Body of pancreas (tissue), 4 donors: ENCODE measurements at places on chromosomes 5 and 9. TPM values are rescaled to one million over a fixed set of nuclear protein-coding genes. Genes with fewer than 3 reads are reported as not detected.
A peak's percentile ranks its signal among the peaks of the same experiment; 100 is the strongest.

DNA sequence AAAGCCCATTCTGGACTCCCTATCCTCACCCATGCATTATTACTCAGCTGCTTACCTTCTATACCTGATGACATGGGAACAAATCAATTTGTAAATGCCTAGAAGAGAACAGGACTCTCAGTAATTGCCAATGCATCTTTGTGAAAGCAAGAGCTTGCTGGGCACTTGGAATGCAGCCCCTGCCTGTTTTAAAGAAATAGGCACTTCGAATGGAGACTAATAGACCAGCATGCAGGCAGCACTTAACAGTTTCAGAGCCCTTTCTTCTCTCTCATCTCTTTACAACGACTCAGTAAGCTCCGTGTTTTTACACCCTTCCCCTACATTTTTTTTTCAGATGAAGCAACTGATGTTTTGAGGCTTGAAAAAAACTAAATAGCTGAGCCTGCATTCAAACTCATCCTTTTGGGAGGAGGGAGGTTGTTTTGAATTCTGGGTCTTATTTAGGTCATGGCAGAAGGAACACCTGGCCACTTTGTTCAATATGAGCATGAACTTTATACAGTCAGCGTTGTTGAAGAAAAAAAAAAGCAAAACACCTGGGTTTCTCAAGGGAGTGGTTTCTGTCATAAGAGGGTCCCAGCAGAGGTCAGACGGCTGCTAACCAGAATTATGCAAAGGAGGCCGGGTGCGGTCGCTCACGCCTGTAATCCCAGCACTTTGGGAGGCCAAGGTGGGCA, 34.6 kb upstream of the WHRN start:
- H3K36me3 ChIP-seq: no peaks in the 10 kb centered on the region
- H3K27me3 ChIP-seq: no peaks in the 10 kb centered on the region
- H3K4me1 ChIP-seq: no peaks in the 10 kb centered on the region

DNA sequence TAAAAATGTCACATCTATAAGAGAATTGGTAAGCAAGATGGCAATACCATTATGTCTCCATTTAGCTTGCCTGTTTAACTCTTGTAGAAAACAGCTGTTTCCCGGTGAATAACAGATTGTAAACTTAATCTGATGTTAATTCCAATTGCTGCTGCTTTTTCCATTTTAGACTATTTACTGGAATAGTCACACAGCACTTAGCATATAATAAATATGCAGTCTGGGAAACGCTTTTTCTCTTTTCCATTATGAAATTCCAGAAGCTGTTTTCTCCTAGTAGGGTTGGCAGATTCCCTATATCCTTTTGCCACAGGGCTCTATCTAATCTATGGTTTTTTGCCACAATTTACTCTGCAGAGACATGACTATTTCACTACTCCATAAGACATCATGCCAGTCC, 148.0 kb downstream of the CEMIP2 start:
- H3K36me3 ChIP-seq: no peaks in the 10 kb centered on the region
- H3K27ac ChIP-seq: no peak overlapping the region
- H3K4me1 ChIP-seq: no peaks in the 10 kb centered on the region
- DNase-seq: no peak

Gene SH3TC2
- total RNA-seq: 8.6 TPM

GRCh38 chr9:137639303-137640051, 20.7 kb downstream of the EHMT1 start:
- DNase-seq: no peak
- H3K27me3 ChIP-seq: no peaks in the 10 kb centered on the region
- no peaks in the 10 kb centered on the region for H3K36me3 ChIP-seq
- H3K4me3 ChIP-seq: no peak overlapping the region

Gene DMRT3
- total RNA-seq: not detected

Gene SPINK1
- total RNA-seq: 3,901 TPM

- H3K4me3 ChIP-seq: no peak overlapping the region
- H3K27me3 ChIP-seq: no peaks in the 10 kb centered on the region
- no peak for DNase-seq
- H3K36me3 ChIP-seq: no peaks in the 10 kb centered on the region
- peaks cover 15% of the 10 kb centered on the region for H3K4me1 ChIP-seq
These were observed 207.7 kb downstream of the FRMD3 start for GRCh38 chr9:83330207-83331196.

GRCh38 chr5:21910731-21911130, 942.4 kb downstream of the CDH12 start:
- no peaks in the 10 kb centered on the region for H3K27me3 ChIP-seq
- no peaks in the 10 kb centered on the region for H3K4me1 ChIP-seq
- no peak for DNase-seq
- H3K4me3 ChIP-seq: no peak overlapping the region
- H3K36me3 ChIP-seq: no peaks in the 10 kb centered on the region

GRCh38 chr9:27473111-27473529, 51.0 kb upstream of the IFNK start:
- peaks cover 4% of the 10 kb centered on the region for H3K4me1 ChIP-seq
- H3K36me3 ChIP-seq: no peaks in the 10 kb centered on the region
- peak; percentile 18 for DNase-seq
- H3K27ac ChIP-seq: no peak overlapping the region
- no peaks in the 10 kb centered on the region for H3K27me3 ChIP-seq

GRCh38 chr9:35490910-35491465, 1.1 kb downstream of the RUSC2 start:
- no peaks in the 10 kb centered on the region for H3K27me3 ChIP-seq
- H3K27ac ChIP-seq: peak overlapping the region; percentile 83
- H3K4me3 ChIP-seq: peak overlapping the region; percentile 58
- peaks cover 28% of the 10 kb centered on the region for H3K4me1 ChIP-seq
- no peaks in the 10 kb centered on the region for H3K36me3 ChIP-seq

DNA sequence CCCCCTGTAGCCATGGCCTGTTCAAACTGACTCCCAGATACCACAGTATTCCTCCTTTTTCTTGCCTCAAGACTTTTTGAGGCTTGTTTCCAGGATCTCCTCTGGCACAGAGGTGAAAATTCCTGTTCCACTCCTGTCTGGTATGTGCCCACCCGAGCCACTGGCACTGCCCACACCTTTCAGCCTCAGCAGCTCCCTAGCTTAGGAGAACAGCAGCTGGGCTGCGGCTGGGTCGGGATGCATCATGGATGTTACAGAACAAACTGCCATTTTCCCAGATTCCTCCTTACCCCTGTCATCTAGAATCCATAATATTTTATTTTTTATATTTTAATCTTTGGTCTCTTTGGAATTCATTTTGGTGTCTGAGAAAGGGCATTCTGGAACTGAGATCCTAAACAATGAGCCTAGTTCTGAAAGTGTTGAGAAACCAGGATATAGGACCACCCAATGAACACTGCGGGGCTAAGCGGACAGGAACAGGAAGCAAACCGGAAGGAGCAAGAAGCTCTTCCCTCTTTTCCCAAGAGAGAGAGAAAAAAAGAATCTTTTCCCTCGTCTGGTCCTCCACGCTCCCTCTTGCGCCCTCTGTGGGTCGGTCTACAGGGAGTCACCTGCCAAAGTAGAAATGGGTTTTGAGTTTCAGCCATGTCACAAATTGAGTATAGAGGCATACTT, 12.5 kb downstream of the OR2S2 start:
- DNase-seq: peak; percentile 83
- H3K4me3 ChIP-seq: no peak overlapping the region
- H3K36me3 ChIP-seq: no peaks in the 10 kb centered on the region
- no peak overlapping the region for H3K27ac ChIP-seq

DNA sequence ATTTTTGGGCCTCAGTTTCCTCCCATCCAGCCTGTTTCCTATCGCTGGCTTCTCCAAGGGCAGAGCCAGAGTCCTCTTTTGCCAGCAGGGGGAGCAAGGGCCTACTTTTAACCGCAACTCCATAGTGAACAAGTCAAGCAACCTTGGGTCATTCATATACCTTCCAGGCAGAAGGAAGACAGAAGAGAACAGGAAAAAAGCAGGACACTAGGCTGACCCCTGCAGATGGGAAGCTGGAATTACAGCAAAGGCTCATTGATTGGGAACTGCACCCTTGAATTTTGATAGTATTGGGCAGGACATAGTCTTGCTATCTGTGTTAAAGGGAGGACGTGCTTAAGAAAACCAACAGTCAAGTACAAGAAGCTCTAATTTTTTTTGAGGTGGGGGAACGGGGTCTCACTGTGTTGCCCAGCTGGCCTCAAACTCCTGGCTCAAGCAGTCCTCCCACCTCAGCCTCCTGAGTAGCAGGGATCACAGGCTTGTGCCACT, 30.1 kb downstream of the QRFP start:
- no peaks in the 10 kb centered on the region for H3K27me3 ChIP-seq
- H3K4me3 ChIP-seq: no peak overlapping the region
- no peak overlapping the region for H3K27ac ChIP-seq
- peak; percentile 90 for DNase-seq
- H3K36me3 ChIP-seq: no peaks in the 10 kb centered on the region
- H3K4me1 ChIP-seq: peaks cover 9% of the 10 kb centered on the region

Gene SARDH
- total RNA-seq: 61.0 TPM

Gene NOXA1
- 7.3 TPM for total RNA-seq

- DNase-seq: no peak
- H3K27me3 ChIP-seq: no peaks in the 10 kb centered on the region
- H3K27ac ChIP-seq: peak overlapping the region; percentile 89
- peaks cover 3% of the 10 kb centered on the region for H3K36me3 ChIP-seq
- peaks cover 52% of the 10 kb centered on the region for H3K4me1 ChIP-seq
These were observed 2.0 kb upstream of the ZNF622 start for GRCh38 chr5:16467363-16468219.

GRCh38 chr9:136700959-136701667, 11.3 kb upstream of the DIPK1B start:
- H3K27ac ChIP-seq: no peak overlapping the region
- H3K4me1 ChIP-seq: peaks cover 29% of the 10 kb centered on the region
- no peaks in the 10 kb centered on the region for H3K27me3 ChIP-seq
- no peak for DNase-seq
- no peak overlapping the region for H3K4me3 ChIP-seq

DNA sequence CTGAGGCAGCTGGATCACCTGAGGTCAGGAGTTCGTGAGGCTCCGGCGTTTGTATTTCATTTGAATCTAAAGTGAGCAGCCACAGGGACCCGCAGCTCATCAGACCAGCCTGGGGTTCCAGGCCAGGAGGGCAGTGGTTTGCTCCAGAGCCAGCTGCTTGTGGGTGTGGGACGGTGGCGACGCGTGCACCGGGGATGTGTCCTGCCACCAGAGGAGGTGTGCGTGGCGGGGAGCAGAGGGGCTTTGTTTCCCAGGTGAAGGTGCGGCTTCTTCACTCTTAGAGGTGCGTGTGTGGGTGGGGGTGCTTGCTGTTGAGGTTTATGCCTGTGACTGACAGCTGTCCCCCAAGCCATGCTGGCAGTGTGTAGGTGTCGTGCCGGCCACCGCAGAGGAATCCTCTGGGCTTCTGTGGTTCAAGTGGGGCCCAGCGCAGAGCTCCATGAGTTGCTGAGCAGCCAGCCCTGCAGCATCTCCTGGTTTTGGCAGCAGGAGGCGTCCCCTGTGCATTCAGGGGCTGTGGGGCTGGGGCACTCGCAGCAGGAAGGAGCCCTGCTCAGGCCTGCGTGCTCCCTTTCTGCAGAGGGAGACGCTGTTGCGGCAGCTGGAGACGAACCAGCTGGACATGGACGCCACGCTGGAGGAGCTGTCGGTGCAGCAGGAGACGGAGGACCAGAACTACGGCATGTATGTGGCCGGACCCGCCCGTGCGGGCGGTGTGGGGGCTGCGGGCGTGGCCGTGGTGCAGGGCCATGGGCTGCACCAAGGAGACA, 6.9 kb upstream of the AJM1 start:
- H3K4me3 ChIP-seq: no peak overlapping the region
- no peak for DNase-seq
- H3K27me3 ChIP-seq: no peaks in the 10 kb centered on the region
- H3K27ac ChIP-seq: no peak overlapping the region

Gene EGFL7
- total RNA-seq: 14.8 TPM

DNA sequence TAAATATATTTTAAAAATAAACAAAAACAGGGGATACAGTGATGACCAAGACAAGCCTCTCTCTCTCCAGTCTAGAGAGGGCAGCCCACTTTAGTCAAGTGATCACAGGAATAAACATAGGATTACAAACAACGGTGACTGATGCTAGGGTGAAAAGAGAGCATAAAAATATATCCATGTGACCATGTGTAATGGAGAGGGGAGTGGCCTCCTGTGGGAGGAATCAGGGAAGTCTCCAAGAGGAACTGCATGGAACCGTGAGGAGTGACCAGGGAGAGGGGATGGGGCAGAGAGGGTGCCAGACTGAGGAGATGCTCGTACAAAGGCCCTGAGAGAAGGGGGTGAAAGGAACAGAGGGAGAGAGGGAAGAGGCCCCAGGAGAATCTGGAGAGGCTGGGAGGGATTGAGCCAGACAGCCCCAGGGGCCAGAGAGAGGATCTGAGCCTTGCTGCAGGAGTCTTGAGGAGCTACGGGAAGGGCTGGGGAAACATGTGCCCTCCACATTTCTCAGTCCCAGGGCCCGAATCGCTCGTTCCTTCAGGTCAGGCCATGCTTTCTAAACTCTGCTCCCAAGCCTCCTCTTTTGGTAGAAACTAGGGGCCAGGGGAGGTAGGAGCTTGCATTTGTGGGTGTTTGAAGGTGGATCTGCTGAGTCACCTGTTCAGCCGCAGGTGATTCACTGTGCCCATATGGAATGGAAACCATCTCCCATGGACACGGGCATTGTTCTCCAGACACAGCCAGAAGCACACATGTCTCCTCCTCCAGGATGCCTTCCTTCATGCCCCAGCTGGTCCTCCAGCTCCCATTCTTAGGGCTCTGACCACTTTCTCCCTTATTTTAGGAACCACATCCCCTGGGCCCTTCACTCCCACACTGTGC, 63.8 kb downstream of the PAX5 start:
- no peak overlapping the region for H3K27ac ChIP-seq
- H3K4me3 ChIP-seq: no peak overlapping the region
- DNase-seq: no peak
- no peaks in the 10 kb centered on the region for H3K4me1 ChIP-seq

Gene JAKMIP2
- total RNA-seq: 1.3 TPM
